Breast epithelium (tissue), 4 donors: ENCODE measurements at places on chromosomes 16 and 17.
A peak's percentile ranks its signal among the peaks of the same experiment; 100 is the strongest.

DNA sequence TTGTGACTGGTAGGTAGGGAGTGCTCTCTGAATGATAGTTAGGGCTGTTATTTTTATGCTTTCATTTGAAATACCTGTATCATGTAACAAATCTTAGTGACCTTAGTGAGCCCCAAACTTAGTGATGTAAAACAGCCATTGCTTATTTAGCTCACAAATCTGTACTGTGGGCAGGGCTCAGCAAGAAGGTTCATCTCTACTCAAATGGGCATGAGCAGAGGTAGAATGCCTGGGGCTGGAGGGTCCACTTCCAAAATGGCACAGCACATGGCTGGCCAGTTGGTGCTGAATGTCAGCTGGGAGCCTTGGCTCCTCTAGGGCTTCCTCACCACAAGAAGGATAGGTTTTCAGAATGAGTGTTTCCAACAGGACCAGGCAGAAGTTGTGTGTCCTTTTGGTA lies 49.3 kb upstream of the FOXF1 start:
- DNase-seq, result no peak

DNA sequence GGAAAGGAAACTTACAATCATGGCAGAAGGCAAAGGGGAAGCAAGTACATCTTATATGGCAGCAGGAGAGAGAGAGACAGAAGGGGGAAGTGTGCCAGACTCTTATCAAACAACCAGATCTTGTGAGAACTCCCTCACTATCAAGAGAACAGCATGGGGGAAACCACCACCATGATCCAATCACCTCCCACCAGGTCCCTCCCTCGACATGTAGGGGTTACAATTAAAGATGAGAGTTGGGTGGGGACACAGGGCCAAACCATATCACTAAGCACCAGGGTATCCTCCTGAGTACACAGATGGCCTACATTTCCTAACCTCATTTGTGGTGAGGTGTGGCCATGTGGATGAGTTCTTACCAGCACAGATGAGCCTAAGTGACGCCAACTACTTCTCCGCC lies 348.6 kb upstream of the ZFHX3 start:
- DNase-seq, result no peak

- DNase-seq, result no peak
Observed at GRCh38 chr16:53212893-53213223, 158.1 kb downstream of the CHD9 start.

DNA sequence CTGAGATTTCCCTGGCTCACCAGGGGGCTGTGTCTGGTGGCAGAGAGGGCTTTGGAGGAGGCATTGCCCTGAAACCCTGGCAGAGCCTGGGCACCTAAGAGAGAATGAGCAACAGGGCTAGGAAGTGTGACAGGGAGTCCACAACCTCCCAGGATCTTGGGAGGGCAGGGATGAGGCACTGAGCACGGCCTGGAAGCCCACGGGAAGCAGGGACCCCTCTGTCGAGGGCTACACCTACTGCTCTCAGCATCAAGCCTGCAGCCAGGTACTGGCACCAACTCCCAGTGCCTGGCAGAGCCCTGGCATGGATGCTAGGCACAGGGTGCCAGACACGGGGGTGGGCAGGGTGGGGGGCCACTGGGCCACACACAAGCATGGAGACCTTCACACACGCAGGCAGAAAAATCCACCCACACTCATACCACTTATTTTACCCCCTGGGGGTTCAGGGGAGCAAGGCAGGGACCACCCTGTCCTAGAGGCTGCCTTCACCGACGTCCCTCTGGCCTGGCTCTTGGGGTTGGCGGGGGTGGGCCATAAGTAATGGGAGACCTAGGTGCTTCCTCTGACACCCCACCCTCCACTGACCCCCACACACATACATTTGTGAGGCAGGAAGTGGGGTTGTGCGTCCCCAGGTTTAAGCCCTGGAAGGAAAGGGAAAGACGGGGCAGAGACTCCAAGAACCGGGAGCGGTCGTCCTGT lies 970 bp upstream of the HSD11B2 start:
- no peak for DNase-seq

DNA sequence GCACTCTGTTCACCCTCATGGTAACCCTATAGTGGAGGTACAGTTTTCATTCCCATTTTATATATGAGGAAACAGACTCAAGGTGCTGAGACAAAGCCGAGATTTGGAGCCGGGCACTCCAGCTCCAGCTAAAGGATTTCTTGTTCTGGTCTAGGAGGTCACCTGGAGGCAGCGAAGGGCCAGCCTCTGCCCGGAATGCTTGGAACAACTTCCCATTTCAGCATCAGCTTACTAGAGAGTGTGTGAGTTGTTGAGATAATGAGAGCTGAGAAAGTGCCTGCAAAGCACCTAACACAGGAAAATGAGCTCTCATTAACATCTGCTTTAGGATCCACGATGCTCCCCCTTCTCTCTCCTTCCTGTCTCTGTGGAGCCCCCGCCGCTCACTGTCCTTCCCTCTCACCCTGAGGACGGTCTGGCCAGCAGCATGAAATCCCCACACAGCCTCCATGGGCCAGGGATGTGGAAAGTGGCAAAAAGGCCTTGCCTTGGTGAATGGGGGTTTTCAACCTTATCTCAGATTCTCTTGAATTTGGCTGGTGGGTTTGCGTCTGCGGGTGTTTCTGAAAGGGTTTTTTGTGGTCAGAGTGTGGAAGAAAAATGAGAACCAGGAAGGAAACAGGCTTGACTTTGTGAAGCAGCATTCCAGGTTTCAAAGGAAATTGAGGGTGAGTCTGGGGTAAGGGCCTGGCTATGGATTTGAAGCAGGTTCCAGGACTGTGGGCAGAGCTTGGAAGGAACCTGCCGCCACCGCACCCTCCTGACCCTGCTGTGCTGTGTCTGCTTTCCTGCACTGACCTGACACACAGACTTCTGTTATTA lies 178.7 kb downstream of the FOXL1 start:
- DNase-seq, result no peak

DNA sequence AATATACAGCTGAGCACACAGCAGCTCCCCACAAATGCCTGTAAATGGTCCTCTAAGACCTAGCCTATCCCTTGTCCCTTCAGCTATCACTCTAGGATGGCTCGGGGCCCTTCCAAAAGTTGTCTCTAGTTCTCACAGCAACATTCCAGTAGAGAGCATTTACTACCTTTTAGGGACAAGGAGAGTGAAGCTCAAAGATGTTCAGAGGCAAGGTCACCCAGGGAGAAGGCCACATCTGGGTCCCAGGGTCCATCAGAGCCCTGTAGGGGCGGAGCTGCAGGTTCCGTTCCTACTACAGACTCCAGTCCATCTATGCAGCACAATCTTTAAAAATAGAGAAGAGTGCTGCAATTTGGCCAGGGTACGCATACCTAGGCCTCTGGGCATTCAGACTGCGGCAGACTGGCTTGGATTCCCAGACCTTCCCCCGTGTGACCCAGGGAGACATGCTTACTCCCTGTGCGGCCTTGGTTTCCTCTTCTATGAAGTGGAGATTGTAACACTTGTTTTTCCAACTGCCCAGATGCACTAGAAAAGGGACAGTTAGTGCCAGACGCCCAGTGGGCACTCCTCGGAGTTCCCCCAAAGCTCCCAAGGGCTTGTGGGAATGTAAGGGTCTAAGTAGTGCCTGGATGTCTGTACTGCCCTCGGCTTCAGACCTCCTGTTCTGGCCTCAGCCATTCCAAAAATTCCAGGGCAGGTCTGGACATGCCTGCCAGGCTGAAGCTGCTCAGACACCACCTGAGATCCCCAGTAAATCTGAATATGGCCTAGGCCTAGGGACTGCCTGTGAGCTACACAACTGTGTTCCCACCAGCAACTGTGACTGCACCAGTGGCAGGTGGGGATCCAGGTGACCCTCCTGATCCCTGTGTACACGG lies 2.5 kb downstream of the SLC12A4 start:
- no peak for DNase-seq

- peak; percentile 39 for DNase-seq
Observed at GRCh38 chr17:57608369-57609124, 136.6 kb downstream of the CCDC182 start.

DNA sequence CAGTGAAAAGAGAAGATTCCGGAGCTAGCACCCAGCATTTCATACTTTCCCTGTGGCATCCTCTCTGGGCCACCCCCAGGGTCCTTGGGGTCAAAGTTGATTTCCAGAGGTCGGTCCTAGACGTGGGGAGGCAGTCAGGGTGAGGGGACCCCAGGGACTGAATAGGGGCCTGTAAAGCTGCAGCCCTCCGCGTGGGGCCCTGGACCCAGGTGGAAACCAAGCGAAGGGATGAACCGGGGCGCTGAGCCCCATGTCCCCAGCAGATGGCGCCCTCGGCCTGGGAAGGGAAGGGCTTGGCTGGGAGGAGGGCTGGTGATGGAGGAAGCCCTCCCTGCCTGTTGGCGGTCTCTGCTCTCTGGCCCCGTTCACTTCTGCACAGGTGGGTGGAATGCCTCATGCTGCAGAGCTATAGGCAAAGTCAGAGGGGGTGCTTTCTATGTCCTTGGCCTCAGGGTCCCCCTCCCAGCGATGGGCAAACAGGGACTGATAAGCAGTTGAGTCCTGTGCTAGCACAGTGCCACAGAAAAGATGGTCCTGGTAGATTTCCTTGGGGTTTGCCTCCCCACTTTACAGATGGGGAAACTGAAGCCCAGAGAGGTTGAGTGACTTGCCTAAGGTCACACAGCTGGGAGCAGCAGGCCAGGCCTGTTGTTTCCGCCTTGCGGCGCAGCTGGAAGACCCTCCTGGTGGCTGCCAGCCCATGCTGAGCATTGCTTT lies 163.4 kb upstream of the CIBAR2 start:
- DNase-seq, result peak; percentile 54

DNA sequence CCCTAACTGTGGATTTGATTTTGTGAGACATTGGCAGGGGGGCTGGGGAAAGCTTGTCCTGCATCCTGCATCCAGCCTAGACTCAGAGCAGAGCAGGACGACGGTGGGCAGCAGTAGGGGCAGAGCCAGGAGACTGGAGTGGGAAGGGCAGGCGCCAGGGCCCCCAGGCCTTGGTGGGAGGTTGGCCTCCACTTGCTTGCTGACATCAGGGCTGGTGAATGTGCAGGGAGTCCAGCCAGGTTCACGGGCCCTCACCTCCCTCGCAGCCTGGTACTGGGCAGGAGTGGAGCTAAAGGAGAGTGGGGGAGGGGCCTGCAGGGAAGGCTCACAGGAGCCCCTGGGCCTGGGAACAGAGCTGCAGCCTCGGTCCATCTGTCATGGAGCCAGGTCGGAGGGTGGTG lies 2.2 kb upstream of the SMTNL2 start:
- DNase-seq, result no peak

GRCh38 chr17:4666296-4666695 lies 24.8 kb upstream of the ALOX15 start:
- no peak for DNase-seq

GRCh38 chr16:89118361-89119165 lies 24.9 kb downstream of the ACSF3 start:
- no peak for DNase-seq

GRCh38 chr17:21029515-21029914 lies 13.3 kb downstream of the USP22 start:
- no peak for DNase-seq

GRCh38 chr16:78659668-78660217 lies 560.3 kb downstream of the WWOX start:
- DNase-seq, result no peak

- no peak for DNase-seq
Observed at GRCh38 chr17:68205808-68206720, 41.8 kb upstream of the AMZ2 start.

DNA sequence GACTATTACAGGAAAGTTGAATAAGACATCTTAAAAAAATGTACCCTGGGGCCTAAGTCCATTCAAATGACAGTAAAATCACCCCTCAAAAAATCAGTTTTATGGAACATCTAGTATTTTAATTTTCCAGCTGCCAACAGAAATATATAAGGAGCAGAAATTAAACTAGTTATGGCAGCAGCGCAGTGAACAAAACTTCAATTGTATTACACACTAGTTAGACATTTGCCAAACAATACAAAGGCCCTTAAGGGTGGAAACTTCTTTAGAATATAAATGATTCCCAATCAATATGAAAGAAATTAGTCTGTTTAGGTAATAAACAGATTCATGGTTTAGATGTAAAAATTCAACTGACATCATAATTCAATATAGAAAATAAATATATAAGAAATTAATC lies 18.1 kb upstream of the RFFL start:
- DNase-seq, result no peak

DNA sequence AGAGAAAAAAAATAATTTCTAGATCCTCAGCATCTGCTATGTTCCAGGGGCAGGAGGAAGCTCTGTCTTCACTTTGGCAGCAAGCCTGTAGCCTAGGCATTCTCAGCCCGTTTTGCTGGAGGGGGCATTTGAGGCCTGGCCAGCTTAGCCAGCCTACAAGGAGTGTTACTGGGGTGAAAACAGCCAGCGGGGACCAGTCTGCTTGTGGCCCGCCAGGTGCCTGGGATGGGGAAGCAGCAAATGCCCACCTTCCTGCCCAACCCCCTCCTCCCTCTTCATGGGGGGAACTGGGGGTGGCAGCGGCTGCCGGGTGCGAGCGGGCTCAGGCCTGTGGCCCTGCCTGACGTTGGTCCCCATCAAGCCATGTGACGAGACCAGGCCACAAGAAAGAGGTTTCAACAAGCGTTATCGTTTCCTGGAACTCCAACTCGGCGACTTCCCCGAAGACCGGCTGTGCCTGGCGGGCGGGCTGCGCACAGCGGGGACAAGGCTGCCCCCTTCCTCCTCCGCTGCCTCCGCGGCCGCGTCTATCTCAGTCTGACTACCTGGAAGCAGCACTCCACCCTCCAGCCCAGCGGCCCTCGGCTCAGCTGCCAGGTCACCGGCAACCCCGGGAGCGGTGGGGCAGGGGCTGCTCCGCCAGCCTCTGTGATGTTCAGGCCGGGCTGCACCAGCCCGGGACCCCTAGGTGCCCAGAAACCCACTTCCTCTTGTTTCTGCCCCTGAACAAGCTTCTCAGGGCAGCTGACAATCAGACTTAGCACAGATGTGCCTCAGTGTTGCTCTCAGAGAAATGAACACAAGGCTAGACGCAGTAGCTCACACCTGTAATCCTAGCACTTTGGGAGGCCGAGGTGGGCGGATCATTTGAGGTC lies 22.9 kb downstream of the SOCS1 start:
- no peak for DNase-seq

GRCh38 chr17:9206741-9207332 lies 185.5 kb downstream of the NTN1 start:
- DNase-seq, result no peak

DNA sequence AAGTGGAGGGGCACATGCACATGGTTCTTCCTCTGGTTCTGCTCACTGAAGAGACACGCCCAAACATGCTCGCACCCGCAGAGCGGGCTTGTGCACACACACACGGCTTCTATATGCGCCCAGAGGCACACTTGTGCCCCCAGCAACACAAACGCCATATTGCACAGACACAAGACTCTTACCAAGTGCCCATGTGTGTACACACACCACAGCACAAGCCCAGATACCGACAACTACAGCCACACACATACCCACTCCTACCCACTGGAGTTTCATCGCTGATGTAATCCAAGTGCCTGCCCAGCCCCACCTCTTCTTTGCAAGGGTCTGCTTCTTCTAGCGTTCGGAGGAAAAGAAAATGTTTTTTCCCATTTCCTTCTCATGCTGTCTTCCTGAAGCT lies 6.5 kb upstream of the PRR29 start:
- DNase-seq, result peak; percentile 24

DNA sequence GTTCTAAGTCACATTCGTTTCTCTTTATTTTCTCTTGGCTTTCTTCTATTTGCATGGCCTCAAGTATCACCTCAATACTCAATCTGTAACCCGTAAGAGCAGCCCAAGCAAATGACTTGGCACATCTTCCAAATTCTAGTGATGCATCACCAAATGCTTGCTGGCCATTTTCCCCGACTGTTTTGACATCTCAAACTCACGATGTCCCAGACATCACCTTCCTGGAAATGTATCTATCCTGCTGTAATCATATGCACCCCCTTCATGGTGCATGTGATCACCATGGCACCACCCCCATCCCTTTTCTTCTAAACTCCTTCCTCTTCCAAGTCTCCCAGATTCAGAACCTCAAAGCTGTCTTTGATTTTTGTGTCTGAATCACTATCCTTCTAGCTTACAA lies 24.0 kb upstream of the ABCA5 start:
- DNase-seq, result no peak
